Thoracic aorta (tissue), 2 donors: ENCODE measurements at places on chromosomes 12 and 14.

DNA sequence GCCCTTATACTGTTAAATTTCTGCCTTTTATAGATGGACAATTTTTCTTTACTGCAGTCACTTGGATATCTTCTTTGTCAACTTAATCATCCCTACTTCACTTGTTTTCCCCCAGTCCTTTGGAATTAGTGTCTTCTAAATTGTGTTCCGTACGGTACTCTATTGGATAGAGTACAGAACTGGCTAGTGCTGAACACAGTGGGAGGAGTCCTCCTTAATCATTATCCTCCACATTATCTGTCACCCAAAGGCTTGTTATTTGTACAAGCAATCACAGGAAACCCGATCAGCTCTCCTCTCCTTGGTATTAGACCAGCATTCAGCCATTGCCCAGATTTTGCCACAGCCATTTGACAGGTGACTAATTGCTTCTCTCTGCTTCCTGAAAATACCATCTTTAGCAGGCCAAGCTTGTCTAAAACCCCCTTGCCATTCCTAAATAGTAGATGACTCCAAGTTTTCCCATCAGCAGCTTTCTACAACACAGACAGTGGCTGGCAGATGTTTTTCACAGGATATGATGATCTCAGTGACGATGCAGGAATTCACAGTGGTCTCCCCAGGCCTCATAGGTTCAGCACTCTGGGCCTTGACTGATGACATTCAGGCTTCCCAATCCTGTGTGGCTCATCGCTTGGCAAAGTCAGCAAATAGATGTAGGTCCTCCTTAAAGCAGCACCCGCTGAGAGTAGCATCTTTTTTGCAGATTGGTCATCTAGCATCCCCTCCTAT lies 216.0 kb upstream of the RGS6 start:
- DNase-seq, result no peak

DNA sequence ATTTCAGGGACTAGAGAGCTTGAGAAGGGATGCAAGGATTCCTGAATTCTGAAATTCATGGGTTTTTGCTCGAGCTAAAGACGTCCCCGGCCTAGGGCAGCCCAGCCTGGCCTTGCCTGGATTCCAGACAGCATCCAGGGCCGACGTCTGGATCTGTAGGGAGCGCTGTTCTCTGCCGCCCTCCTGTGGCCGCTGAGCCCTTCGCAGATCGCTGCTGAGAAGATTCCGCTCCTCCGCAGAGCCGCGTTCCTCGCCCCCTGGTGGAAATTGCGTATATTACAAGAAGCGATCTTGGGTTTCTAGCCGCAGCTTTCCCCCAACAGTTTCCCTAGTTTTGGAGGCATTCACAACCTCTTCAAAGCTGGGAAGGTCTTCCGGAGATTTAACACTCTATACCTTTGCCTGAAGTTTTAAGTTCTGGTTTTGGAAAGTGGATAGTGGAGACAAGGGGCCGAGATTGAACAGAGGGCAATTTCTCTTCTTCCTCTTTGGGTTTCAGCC lies 5.1 kb downstream of the CISTR start:
- peak; percentile 70 for DNase-seq

GRCh38 chr12:106027911-106028310 lies 110.8 kb downstream of the NUAK1 start:
- DNase-seq, result no peak

DNA sequence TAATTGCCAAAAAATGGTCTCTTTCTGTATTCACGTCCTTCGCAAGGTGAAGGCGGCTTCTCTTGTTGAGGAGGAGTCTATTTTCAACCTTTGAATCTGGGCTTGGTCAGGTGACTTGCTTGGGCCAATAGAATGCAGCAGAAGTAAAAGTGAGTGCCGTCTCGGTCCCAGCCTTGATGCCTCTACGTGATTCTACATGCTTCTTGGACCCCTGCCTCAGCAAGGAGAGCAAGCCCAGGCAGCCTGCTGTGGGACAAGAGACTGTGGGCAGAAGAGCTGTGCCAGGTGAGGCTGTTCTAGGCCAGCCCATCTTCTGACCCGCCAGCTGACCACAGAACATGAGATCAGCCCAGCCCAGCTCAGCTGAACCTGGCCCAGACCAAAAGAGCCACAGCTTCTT lies 39.1 kb upstream of the CCDC63 start:
- no peak for DNase-seq

- DNase-seq, result no peak
Measured at GRCh38 chr14:96148631-96149030, 56.0 kb upstream of the BDKRB2 start.

DNA sequence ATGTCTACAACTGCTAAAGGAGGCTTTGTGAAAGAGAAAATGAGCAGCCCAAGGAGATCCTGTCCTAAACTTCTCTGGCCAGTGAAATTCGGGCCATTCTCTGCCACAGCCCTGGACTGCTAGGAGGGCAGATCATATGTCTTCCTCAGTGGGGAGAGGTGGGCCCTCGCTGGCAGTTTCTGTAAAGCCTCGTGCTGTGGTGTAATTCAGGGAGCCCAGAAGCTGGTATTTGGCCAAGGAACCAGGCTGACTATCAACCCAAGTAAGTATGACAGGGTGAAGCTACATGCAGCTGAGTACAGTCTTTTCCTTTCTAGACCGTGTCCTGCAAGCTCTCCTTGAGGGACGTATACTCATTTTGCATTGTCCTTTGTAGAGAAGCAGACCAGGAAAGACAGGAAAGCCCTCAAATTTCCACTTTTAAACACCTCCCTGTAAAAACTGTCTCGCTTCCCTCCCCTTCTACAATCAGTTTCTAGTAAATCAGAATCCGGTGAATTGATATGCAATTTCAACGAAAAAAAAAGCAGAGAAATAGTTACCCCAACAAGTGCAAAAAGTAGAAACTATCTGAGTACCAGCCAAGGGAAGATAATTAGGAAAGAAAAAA lies 106.8 kb downstream of the DAD1 start:
- no peak for DNase-seq

DNA sequence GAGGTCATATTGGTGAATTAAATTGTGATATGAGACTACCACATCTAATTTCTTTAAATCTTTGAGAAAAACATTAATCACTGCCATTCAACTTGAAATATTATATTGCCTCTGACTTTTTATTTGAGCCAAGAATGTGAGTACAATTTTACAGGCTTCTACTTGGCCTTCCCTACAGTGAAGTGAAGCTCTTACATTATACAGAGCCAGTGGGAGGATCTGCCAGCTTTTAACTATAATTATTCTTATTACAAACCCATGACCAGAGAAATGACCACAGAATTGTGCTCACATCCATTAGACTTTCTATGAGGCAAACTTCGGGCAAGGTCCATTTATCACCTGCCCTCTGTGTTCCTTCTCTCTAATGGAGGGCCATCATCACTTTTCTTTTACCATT lies 114.2 kb downstream of the RERGL start:
- DNase-seq, result no peak

- no peak for DNase-seq
Measured at GRCh38 chr12:6185961-6186827, 14.0 kb upstream of the CD9 start.
